Sigmoid colon (tissue), 7 donors: ENCODE measurements at places on chromosomes 2 and 18.

GRCh38 chr2:30686000-30686399 is 121.2 kb downstream of the CAPN13 start:
- H3K27me3 ChIP-seq = no peaks in the 10 kb centered on the region
- H3K4me1 ChIP-seq = peaks cover 33% of the 10 kb centered on the region
- H3K27ac ChIP-seq = no peak overlapping the region
- no peak overlapping the region for H3K4me3 ChIP-seq
- H3K36me3 ChIP-seq = no peaks in the 10 kb centered on the region

- H3K36me3 ChIP-seq = no peaks in the 10 kb centered on the region
- no peak overlapping the region for H3K27ac ChIP-seq
Measured at GRCh38 chr2:108199726-108200125, 40.0 kb upstream of the SULT1C3 start.

- peak overlapping the region; percentile 95 for H3K27ac ChIP-seq
- H3K36me3 ChIP-seq = no peaks in the 10 kb centered on the region
- peaks cover 40% of the 10 kb centered on the region for H3K4me1 ChIP-seq
- peak overlapping the region; percentile 50 for H3K4me3 ChIP-seq
- no peak for DNase-seq
- no peaks in the 10 kb centered on the region for H3K27me3 ChIP-seq
Measured at GRCh38 chr18:3596324-3596636, 146.3 kb downstream of the TGIF1 start.

DNA sequence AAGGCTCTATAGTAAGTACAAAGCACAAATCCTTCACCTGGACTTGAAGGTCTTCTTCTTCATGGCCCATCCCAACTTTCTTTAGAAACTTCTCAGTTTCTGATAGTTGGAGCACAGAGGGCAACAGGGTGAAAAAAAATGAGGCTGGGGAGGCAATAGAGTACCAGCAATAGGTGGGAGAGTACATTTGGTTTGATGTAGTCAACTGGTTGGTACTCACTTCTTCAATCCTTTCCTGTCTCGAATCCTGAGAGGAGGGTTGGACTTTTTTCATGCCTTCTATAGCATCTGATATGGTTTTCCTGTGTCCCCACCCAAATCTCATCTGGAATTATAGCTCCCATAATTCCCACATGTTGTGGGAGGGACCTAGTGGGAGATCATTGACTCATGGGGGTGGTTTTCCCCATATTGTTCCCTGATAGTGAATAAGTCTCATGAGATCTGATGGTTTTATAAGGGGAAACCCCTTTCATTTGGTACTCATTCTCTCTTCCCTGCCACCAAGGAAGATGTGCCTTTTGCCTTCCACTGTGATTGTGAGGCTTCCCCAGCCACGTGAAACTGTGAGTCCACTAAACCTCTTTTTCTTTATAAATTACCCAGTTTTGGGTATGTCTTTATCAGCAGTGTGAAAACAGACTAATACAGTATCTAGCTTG is 75.9 kb upstream of the LCLAT1 start:
- H3K36me3 ChIP-seq = no peaks in the 10 kb centered on the region
- H3K27me3 ChIP-seq = no peaks in the 10 kb centered on the region
- H3K4me3 ChIP-seq = no peak overlapping the region
- no peaks in the 10 kb centered on the region for H3K4me1 ChIP-seq
- DNase-seq = no peak
